ENCODE measurements at places on chromosomes 16 and 17.

DNA sequence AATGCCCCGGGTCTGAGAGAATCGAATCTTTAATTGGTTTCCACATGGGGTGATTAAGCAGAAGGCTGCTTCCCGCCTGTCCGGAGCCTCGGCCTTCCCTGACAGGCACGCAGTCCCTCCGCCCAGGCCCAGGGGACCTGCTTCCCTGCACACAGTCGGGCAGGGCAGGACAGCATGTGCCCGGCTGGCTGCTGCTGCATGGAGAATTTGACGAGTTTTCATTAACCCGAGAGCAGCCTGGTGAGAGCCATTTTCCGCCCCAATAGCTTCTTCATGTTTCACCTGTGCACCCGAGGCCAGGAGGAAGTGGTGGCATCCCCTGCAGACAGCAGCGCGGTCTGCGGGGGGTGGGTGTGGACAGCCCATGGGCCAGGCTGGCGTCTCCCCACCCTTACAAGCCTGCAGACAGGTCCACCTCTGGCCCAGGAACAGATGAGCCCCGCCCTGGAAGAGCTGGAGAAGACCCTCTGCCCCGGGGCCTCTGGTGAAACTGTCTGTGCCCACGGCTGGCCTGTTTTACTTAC is 67.0 kb downstream of the KLHDC4 start:
- DNase-seq: peak; percentile 63

GRCh38 chr17:64232466-64233262 is 30.4 kb downstream of the TEX2 start:
- DNase-seq: no peak

- DNase-seq: no peak
Measured at GRCh38 chr16:75792771-75793492, 66.6 kb upstream of the CPHXL start.

DNA sequence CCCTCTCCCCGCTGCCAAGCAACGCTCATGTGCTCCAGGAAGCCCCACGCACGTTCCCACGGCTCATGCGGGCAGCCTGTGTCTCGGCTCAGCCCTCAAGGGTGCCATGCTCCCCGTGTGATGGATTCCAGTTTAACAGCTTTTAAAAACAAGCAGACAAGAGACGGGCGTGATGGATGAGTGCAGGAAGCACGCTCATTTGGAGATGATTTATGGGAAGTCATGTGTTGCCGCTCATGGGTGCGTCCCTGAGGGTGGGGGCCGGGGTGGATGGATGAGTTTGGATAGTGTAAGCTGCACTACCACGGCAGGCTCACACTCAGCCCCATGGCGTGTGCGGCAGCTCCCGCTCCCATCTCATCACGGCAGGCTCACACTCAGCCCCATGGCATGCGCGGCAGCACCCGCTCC is 132.8 kb downstream of the RBFOX3 start:
- DNase-seq: no peak
